ENCODE measurements at places on chromosomes 3 and 15.

DNA sequence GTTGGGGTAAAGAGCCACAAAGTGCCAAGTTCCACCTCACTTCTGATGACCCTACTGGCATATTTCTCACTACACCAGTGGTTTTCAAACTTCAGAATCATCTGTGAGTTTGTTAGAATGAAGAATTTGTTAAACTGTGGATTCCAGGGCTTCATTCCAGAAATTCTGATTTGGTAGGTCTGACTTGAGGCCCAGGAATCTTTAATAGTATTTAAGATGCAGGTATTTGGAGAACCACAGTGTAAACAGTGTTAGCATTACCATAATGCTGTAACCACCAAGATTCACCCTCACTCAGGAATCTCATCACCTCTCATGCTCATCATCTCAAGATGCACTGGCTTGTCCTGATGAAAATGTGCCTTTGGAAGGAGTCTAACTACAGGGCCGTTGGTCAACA, 6.0 kb downstream of the KCNMB3 start:
- no peak for DNase-seq

- DNase-seq, result no peak
Measured at GRCh38 chr3:108041253-108041652, 49.6 kb downstream of the CD47 start.

- DNase-seq, result no peak
Measured at GRCh38 chr3:126369490-126369889, 12.3 kb upstream of the KLF15 start.

DNA sequence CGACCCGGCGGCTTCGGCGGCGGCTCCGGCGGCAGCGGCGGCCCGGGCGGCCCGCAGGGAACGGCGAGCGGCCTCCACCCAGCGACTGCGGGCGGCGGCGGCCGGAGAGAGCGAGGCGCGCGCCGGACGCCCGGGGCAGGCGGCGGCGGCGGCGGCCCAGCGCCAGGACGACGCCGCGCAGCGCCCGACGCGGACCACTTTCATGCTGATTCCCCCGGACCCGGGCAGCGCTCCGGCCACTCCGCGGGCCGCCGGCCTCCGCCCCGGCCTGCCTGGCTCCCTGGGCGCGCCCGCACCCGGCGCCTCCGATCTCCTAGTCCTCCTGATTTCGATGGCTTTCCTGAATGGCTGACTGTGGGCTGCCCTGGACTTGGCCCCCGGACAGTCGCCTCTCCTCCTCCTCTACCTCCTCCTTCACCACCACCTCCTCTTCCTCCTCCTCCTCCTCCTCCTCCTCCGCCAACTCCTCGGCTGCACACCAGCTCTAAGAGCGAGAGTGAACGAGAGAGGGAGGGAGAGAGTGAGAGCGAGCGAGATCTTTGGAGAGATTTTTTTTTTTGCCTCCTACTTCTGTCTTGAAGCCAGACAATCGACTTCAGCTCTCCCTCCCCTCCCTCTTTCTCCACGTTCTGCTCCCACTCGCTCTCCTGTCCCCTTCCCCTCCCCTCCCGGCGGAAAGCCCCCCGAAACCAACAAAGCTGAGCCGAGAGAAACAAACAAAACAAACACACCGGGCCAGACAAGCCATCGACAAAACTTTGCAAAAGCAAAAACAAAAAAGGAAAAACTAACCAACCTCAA, 844 bp downstream of the NR2F2 start:
- no peak for DNase-seq

DNA sequence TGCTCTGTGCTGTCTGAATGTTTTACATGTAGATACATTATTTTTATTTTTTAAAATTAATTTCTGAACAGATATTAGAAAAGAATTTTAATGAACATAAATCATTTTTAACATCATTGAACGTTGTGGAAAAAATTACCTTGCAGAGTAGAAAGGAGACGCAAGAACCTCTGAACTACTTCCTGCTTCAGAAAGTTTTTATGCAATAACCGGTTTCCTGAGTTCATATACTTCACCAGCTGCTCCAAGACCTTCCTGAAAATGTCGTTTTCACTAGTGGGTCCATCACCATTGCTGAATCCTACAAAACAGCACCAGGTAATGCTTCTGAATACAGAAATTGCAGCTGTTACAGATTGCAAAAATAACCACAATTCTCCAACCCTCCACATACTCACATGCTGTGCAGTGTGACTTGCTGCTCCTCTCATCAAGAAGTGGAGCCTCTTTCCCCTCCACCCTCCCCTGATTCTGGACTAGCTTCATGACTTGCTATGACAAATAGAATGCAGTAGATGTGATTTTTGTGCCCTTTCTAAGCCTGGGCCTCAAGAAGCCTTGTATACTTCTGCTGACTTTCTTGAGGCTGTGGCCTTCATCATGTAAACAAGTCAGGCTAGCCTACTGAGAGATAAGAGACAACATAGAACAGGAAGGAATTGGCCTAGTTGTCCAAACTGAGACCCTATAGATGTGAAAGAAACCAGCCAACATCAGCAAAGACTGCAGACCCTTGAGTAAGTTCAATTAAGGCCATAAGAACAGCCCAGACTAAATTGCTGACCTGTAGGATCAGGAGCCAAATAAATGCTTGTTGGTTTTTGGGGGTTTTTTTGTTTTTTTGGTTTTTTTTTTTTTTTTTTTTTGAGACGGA, 80.4 kb downstream of the TRANK1 start:
- DNase-seq, result no peak

Data from stimulated activated CD8-positive, alpha-beta memory T cell treated with anti-CD3 and anti-CD28 coated beads, Interleukin-15, amount 100 ng/mL, for 4 hours (primary cell).